ENCODE measurements at places on chromosomes 5 and 9.

DNA sequence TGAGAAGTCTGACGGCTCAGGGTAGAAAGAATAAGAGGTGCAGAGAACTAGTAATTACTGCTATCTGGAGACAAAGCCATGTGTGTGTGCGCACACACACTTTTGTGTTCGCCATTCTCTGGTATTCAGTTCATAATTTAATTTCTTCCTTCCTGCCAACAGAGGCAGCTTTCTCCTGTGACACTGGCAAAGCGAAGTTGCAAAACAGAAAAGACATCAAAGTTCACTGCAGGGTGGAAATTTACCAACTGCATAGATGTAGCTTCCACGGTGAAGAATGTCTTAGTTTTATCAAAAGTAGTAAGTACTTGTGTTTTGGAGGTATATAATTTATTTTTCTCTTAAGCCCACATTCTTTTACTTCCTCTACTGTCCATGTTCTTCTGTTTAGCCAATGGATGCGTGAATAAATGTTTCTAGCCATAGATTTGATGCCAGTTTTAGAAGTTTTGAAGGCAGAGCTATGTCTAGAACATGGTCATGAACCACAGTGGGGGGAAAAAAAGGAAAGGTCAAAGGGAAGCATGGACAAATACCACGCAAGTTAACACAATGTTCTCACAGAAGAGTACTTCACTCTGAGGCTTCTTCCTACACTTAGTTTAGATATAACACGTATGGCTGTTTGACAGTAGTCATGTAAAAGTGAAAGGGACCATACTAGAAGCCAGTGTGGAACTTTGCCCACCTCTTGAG is 536.5 kb upstream of the GRIA1 start:
- no peak for DNase-seq

GRCh38 chr9:69549310-69550202 is 122.6 kb downstream of the APBA1 start:
- peak; percentile 54 for DNase-seq

DNA sequence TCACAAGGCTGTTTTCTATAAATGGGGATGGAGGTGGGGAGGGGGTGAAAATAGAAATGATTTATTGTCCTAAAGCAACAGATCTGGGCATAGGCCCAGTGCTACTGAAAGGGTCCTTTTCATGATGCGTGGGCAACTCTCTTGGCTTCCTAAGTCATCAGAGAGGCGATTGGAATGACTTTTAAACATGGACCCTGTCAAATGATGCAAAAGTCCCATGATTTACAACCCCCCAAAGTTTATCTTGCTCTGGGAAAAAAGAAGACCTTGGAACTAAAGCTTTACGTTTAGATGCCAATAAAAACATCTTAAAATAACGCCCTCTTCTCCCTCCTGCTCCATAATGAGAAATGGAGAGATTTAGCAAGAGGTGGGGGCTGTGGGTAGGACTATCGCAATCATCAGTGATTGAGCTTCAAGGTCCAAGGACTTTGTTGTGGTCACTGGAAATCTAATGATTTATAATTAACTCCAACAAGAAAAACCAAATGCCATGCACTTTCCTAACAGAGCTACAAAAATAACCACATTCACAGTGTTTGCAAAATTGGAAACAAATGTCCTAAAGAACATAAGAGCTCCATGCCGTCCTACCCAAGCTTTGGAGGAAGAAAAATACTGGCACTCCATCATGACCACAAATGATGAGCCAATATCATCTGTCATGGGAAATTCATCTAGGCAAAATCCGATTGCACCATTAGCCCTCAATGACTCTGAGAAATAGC is 167.5 kb upstream of the CLINT1 start:
- no peak for DNase-seq

DNA sequence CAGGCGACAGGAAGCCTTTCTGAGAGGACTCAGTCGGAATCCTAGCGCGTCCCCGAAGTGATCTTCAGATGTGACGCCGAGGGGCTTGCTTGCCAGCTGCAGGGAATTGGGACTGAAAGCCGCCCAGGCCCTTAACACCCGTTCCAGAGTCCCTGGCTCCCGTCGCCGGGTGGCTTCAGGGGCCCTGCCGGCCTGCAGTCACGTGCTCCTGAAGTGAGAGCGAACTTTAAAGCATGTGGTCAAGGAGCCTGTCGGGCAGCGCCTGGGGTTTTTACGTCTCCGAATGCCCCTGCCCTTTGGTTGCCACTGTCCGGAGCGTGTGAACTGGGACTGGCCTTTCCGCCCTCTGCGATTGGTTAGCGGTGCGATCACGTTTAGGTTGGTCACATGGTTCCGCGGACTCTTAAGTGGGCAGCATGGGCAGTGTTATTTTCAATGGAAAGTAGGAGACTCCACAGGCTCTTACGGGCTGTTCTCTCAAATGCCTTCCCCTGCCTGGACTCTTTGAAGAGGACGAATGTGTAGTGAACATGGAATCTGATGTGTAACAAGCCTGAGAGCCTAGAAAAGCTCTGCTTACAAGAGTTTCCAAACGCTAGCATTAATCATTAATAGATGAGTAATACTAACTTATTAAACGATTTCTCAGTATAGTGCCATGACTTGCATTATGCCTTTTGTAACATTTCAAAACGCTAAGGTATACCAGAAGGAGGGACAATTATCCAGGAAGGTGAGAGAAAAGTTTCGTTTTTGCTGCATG is 1.9 kb downstream of the VLDLR start:
- DNase-seq = peak; percentile 94

DNA sequence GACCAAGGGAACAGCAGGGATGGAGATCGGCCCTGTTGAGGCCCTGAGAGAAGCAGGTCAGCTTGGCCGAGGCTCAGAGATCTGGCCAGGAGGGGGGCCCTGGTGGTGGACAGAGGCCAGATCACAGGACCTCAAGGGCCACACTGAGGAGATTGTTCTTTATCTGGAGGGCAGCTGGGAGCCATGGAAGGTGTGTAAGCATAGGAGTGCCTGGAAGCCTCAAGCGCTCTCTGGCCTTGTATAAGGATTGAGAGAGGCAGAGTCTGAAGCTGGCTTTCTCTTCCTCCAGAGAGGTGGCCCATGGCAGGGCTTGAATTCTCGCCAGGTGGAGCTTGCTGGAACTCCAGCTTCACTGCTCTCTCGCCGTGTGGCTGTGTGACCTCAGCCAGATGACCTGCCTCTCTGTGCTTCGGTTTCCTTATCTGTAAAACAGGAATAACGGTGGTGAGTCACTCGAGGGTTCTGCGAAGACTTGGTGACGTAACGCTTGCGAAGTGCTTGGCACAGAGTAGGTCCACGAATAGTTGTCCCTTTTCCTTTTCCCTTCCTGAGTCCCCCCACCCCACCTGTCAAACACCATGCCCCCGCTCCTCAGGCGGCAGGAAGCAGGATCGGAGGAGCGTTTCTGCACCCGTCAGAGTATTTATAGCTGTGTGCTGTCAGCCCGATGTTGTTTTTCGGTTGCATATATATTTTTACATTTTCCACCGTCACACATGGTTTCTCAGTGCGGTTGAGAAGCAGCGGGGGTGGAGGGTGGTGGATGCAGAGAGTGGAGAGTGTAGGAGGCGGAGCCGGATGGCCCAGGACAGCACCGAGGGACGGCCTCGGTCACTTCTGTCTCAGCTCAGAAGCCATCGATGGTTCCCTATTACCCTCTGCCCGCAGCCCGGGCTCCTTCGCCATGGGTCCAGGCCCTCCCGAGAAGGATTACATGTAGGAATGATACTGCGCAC is 17.0 kb upstream of the CRB2 start:
- DNase-seq = no peak

DNA sequence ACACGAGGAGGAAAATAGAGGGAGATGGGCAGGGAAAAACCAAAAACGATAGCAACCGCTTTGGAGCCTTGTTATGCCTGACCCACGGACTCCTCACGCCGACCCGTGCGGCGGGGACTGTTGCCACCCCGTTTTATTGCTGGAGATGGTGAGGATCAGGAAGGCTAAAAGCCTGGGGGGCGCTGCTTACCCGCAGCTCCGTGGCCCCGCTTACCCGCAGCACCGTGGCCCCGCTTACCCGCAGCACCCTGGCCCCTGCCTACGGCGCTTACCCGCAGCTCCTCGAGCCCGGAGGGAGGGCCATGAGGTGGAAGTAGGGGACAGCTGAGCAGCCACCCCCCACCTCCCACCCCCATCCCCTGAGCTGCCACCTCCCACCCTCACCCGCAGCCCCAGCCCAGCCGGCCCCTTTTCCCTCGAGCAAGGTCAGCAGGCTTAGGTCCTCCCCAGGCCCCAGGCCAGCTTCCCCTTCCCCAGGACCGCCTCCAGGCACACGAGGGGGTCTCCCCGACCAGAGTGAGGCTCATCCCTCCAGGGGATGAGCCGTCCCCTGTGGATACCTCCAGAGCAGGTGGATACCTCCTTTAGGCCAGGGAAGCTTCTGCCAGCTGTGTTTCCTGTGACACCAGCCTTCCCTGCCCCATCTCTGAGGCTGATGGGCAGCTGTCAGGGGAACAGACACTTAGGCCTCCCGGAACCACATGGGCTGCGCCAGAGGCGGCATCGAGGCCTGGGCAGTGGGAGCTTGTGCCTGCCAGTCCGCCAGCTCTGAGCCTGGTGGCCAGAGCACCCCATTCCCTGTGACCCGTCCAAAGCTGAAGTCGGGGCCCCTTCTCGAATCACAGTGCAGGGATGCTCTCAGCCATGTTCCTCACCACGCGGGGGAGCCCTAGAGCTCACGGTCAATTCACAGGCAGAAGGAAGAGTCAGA is 92.3 kb downstream of the LMX1B start:
- DNase-seq = peak; percentile 44

- no peak for DNase-seq
Observed at GRCh38 chr5:36796155-36796554, 80.4 kb upstream of the NIPBL start.
